Activated CD4-positive, CD25-positive, alpha-beta regulatory T cell (primary cell): ENCODE measurements at places on chromosomes 7 and 10.

DNA sequence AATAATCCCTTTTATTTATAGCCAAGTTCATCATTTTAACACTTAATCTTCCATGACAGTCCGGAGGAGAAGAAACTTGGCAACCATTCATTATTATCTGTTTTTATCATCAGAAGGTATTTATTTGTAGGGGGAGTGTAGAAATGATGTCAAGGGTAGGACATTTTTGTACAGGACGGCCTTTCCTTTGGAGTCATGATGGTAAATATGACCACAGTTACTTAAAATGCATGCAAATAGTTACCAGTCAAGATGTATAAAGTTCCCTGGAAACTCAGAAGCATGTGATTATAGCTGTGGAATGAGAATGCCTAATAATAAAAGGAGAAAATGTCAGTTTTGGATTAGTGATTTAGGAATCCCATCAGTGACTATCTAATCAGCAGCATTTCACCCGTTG, 183.1 kb upstream of the PRPS1L1 start:
- no peak for DNase-seq

- DNase-seq = no peak
These were observed 5.9 kb downstream of the LRRC4 start for GRCh38 chr7:128025380-128025779.

GRCh38 chr10:78568620-78569019, 500.1 kb upstream of the ZMIZ1 start:
- no peak for DNase-seq

- DNase-seq = no peak
These were observed 92.2 kb downstream of the AVL9 start for GRCh38 chr7:32587411-32587948.

GRCh38 chr7:75629044-75629443, 109.7 kb downstream of the HIP1 start:
- DNase-seq = no peak

- DNase-seq = no peak
These were observed 45.3 kb downstream of the SHOC2 start for GRCh38 chr10:110964681-110965080.

DNA sequence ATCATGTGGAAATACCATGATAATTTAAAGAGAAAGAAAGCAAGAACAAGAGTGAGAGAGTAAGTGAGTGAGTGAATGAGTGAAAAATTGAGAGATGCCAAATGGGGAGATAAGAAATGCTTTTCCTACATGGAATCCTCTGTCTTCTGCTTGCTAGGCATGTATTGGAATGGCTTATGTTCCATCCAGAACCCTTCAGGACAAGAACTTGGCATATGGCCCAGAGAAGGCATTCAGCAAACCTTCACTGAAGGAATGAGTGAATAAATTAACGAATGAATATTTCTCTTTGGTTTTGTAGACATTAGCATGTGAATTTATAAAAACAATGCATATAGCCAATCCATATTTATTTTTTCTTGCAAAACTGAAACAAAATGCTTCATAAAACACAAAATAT, 162.2 kb downstream of the LRRTM3 start:
- no peak for DNase-seq

DNA sequence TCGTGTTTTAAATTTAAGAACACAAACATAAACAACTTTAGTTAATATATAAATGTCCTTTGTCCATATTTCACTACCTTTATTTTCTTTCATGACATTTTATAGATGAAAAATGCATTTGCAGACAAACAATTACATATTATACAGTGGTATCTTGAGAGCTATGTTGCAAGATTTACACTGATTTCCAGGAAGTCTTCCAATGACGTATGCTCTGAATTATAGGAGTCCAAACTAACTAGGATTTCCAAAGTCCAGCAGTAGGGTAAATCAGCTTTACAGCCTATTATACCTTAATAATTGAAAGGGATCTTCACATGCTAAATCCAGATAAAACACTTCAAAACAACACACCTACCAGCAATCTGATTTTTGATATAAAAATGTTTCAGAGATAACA, 69.4 kb downstream of the HYCC1 start:
- no peak for DNase-seq

DNA sequence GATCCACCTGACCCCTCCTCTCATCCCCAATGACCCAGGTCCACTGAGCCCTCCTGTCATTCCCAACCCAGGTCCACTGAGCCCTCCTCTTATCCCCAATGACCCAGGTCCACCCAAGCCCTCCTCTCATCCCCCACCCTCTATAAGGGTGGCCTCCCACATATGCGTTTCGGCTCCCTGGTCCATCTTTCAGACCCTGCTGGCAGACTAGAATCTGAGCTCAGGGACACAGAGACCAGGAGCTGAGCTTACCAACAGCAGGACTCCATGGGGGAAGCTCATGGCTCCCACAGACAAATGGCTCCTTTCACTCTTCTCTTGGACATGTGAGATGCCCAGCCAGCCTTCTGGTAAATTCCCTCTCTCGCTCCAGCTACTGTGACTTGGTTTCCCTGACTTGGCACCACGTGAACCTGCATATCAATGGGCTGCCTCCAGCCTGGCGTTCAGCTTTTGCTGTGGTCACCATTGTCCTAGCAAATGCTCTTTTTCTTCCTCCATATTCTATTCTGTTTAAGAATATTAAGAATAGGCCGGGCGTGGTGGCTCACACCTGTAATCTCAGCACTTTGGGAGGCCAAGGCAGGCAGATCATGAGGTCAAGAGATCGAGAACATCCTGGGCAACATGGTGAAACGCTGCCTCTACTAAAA, 24.8 kb upstream of the INPP5A start:
- no peak for DNase-seq

DNA sequence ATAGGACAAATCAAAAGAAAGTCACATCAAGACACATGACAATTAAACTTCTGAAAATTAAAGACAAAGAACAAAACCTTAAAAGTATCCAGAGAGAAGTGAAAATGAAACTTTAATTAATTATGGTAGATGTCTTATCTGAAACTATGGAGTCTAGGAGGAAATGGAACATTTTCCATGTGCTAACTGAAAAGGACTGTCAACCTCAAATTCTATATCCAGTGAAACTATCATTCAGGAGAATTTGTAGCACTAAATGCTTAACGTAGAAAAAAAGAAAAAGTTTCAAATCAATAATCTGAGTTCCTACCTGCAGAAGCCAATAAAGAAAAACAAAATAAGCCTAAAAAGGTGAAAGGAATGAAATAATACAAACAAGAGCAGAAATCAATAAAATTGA, 33.1 kb upstream of the C10orf71 start:
- DNase-seq = no peak

GRCh38 chr7:151114151-151115090, 28.1 kb downstream of the AGAP3 start:
- DNase-seq = no peak

DNA sequence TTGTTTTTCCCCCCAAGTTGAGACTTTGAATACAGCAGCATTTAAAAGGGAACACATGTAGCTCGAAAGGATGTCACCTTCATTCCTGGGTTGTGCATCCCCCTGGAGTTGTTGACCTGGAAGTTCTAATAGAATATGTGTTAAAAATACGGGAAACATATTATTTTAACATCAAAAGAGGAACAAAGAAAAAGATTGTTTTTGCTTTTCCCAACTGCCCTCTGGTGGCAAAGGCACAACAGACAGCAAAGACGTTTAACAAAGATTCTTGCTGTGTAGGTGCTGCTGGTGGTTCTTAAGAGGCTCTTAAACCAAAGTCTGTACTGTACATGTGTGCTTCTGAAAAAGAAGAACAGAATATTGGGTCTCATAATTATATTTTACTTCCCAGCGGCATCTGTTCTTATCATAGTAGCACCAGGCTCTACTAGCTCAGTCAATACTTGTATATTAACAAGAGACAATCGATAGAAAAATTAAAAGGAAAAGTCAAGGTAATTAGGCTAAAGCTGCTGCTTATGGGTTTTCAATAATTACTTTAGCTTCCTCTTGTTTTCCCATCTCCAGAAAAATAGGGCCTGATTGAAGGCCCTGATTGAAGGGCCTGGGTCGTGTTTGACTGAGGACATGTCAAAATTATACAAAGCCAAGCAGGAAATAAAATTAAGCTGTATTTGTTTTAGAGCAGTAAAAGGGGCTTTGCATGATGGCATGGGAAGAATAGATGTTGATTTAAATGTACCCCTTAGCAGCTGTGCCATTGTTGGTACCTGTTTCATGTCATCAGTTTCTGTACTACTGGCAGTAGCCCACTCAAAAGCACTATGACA, 384.2 kb upstream of the LRGUK start:
- DNase-seq = no peak

DNA sequence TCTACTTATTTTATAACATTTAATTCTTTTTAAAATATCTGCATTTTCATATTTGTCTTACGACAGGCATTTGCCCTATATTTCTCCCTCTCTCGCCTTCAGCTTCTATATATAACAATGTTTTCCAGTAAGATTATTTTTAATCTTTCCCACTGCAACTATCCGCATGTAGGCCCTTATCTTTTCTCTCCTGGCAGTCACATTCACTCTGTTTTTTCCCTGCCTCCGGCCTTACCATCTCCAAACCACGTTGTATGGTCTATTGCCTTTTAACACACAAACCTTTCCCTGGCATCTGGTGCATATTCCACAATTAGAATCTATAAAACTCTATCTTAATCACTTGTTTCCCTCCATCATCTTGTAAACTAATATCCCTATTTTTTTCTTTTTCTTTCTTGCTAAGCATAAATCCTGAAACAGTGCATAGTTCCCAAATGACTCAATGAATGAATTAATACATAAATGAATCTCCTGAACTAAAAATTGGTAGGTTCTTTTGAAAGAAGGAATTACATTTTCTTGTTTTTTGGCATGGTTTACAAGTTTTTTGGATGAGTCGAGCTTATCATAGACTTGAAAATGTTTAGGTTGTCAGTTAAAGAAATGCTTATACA, 173.2 kb downstream of the SEMA3A start:
- DNase-seq = no peak

- no peak for DNase-seq
These were observed 114.8 kb downstream of the LMBR1 start for GRCh38 chr7:156778201-156778600.

DNA sequence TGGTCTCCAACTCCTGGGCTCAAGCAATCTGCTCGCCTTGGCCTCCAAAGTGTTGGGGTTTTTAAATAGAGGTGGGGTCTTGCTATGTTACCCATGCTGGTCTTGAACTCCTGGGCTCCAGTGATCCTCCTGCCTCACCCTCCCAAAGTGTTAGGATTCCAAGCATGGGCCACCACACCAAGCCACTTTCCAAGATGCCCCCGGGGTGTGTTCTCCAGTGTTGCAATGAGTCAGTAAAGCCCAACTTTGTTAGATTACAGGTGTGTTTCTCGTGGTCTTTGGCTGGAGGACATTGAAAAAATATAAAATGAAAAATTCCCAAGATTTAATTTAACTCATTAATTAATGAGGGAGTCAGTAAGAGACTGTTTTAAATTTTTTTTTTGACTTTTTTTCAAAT, 29.2 kb downstream of the TACR2 start:
- no peak for DNase-seq

- no peak for DNase-seq
These were observed 57.3 kb downstream of the INPP5F start for GRCh38 chr10:119782981-119783664.

DNA sequence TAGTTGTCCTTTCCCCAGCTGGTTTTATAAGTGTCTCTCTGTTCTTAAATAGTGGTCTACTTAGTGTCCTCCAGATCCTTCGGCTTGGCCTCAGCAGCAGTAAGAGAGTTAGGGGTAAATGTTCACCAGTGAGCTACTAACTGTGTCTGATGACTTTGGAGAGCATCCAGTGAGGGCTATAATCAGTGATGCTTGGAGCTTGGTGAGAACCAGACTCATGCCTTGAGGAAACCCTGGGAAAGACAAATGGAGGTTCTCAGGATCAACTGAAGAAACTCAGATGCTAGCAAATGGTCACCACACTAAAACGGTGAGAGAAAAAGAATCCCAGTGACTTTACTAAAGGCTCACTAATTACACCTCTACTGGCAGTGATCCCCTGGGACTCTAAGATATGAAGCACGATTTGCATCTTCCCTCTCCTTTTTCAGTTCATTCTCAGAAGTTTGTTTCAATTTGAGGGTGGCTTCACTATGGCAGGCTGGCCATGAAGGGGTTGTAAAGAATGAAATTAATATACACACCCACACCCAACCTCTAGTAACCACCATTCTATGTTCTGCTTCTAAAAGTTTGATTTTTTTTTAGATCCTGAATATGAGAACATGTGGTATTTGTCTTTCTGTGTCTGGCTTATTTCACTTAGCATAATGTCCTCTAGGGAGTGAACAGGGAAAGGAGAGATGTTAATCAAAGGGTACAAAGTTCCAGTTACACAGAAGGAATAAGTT, 177.9 kb downstream of the PDE1C start:
- DNase-seq = no peak

DNA sequence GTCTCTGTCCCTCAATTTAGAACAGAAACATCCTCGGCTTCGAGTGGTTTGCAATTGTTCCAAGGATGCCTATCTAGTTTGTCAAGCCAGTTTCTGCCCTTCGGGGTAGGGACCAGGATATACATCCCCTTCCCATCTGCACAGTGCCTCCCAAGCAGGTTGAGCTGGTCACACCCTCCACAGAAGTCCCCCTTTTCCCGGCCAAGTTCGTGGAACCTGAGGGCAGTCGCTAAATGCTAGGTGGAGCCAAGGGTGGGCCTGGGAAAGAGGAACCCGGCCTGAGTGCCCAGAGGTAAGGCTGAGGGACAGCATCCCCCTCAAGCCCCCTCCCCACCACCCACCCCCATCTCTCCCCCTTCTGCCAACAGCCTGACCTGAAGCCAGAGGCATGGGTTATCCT, 62.4 kb upstream of the NANOS1 start:
- DNase-seq = no peak

GRCh38 chr7:94087664-94088352, 83.7 kb upstream of the BET1 start:
- no peak for DNase-seq

- DNase-seq = no peak
These were observed 137.9 kb upstream of the MKI67 start for GRCh38 chr10:128263891-128264688.

- DNase-seq = no peak
These were observed 10.9 kb upstream of the IKZF1 start for GRCh38 chr7:50293509-50294179.

DNA sequence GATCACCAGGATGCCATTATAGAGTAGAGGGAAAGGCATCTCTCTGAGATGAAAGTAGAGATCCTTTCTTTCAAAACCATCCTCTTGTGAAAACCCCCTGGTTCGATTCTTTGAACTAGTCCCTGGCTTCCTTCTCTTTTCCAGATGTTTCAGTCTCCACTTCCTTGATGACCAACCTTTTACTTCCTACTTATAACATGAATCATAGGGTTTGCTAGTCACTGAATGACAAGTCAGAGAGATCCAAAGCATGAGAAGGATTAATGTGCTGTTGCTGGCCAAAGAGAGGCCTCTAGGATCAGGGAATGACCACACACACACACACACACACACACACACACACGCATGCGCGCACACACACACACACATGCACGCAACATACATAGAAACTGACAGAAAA, 161.1 kb upstream of the FRMD4A start:
- DNase-seq = no peak

GRCh38 chr7:145020454-145020853, 184.6 kb upstream of the TPK1 start:
- no peak for DNase-seq
